Ammon's horn (tissue), 1 donor: ENCODE measurements at places on chromosomes 3 and 15.

GRCh38 chr15:89754361-89755154 is 3.5 kb upstream of the MESP1 start:
- no peak for DNase-seq

DNA sequence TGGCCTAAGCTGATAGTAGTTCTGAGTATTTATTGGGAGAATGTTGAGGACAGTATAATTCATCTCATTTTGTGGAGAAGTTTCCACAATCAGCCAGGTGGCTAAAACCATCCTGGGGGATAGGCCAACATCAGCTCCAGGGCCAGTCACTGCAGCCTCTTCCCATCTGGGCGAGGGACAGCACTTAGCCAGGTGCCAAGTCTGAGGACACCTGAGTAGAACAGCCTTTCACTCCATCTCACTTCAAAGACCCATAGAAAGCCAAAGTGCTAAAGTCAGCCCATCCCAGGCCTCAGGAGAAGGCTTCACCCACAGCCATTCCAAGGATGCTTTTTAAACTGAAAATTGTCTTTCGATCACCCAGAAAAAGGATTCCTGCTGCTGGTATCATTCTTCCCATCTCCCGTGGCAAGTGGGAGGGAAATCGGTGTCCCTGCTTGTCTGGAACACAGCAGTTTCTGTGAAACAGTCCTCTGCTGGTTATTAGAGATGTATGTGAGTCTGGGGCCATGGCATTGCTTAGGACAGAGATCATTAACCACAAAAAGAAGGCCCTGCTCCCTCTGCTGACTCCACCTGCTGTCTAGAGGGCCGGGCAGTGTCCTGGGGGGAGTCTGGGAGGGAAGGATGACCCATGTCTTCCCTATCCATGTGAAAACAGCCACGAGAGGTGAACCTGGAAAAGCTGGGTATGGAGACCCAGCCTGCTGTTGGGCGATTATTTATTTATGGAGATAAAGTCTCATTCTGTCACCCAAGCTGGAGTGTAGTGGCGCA is 9.6 kb downstream of the CALML4 start:
- DNase-seq: no peak

DNA sequence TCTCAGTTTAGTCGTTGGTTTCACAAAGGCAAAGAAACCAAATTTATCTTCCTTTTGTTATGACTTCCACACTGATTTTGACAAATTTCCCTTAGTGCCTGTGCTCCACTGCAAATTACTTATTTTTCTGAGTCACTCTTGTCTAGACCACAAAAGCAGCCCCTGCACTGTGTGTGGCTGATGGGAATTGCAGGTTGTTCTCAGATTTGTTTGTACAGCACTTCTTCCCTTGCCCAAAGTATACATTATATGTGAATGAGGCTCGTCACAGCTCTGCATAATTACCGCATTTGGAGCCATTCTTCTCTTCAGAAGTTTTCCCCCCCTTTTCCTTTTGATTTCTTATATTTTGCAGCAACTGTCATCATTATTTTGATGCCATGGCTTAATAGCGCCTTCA is 354.2 kb upstream of the IL12A start:
- DNase-seq: no peak

DNA sequence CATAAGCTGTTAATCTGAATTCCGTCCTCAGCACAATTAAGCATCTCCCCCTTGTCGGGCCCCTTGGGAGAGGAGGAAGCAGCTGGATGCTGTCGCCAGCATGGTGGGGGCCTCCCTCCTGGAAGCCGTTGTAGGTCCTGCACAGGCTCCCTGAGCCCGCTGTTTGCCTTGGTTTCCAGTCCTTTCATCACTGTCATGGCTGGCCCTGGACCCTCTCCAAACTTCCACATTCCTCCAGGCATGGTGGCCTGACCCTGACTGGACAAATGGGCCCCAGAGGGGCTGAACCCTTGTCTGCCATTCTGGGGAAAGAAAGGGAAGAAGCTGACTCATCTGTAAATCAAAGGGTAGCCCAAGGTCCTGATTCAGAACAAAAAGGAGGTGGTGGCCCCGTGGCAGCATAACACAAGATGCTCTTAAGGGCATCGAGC is 300.5 kb upstream of the LRRFIP2 start:
- DNase-seq: no peak

GRCh38 chr3:8529738-8530525 is 28.3 kb downstream of the LMCD1 start:
- DNase-seq: no peak

GRCh38 chr15:62887113-62887570 is 155.4 kb upstream of the TPM1 start:
- no peak for DNase-seq

- no peak for DNase-seq
Measured at GRCh38 chr3:24352893-24353553, 141.6 kb downstream of the THRB start.

DNA sequence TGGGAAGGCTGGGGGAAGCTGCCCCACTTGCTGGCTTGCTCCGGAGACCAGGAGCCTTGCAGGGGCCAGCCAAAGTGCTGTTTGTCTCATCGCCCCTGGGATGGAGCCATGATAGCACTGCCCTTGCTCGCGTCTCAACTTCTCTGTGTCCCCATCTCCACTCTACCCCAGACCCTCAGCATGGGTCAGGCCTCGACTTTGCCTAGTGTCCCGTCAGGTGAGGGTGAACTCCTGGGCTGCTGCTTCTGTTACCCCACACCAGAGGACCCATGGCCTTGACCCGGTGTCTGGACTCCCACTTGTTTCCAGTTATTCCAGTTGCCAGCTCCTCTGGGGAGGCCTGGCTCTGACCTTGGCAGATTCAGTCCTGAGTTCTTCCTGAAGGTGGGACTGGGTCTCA is 36.5 kb upstream of the DUSP7 start:
- DNase-seq: no peak

DNA sequence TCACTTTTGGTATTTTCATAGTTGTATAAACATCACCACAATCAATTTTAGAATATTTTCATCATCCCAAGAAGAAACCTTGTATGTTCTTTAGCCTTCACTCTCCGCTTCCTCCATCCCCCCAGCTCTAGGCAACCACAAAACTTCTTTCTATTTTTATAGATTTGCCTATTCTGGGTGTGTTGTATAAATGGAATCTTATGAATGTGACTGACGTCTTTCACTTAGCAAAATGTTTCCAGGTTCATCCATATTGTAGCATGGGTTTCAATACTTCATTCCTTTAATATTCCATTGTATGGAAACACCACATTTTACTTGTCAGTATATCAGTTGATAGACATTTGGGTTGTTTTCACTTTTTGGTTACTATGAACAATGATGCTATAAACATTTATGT is 335.8 kb upstream of the GOLIM4 start:
- no peak for DNase-seq

DNA sequence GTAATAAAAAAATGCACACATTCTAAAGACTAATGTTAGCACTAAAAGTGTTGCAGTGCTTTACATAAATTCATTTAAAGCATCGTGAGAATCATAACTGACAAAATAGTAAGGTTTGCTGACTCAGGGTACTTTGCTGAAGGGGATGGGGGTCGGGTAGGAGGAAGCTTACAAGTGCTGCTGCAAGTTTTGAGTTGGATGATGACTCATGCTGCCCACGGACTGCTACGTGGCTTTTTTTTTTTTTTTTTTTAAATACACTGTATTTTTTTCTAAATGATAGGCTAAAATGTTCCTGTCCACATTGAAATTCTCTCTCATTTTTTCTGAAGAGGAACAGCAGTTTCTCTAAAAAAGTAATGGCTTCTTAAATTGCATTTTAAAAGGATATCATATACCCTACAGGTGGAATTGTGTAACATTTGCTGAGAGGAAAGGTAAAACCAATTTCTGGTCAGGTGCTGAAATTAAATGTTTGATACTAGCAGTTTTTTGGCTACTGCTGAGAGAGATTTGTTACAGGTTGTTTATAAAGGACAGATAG is 2.2 kb downstream of the MAPK6 start:
- peak; percentile 65 for DNase-seq

DNA sequence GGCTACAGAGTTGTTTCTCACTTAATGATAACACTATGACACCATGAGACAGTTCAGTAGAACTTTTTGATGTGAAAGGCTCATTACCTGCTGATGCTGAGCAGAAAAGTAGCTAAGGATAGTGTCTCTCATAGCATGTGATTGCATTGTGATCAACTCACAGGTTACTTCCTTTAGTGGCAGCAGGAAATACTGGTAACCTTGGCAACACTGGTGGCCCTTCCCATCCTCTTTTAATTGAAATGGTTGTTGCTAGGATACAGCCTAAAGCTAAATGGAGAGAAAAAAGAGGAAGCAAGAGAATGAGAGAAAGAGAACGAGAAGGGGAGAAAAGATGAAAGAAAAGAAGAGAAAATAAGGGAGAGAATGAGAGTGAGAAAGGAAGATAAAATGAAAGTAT is 204.7 kb upstream of the GAP43 start:
- peak; percentile 30 for DNase-seq

GRCh38 chr3:72376956-72377710 is 471.1 kb downstream of the SHQ1 start:
- no peak for DNase-seq
